ENCODE measurements at places on chromosomes 2 and 18.

- no peak for DNase-seq
Measured at GRCh38 chr2:160561551-160562295, 68.1 kb upstream of the RBMS1 start.

DNA sequence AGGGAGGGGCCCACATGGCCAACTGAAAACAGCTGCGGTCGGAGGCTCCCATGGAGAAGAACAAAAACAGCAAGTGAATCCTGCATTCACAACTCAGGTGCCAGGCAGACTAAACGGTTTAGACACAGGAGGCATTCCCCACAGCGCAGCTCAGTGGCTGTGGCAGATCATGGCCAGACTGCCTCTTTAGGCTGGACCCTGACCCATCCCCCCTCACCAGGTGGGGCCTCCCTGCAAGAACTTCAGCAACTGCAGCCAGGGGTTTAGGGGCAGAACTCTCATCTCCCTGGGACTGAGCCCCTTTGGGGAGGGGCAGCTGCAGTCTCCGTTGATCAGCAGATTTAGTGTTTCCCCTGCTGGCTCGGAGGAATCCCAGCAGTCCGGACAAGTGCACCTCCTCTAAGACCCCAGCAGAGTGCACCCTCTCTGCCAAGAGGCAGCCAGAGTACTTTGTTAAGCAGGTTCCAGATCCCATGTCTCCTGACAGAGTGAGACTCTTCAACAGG, 346.7 kb downstream of the SS18 start:
- DNase-seq: no peak

GRCh38 chr2:234334151-234334550, 162.7 kb downstream of the ARL4C start:
- no peak for DNase-seq

DNA sequence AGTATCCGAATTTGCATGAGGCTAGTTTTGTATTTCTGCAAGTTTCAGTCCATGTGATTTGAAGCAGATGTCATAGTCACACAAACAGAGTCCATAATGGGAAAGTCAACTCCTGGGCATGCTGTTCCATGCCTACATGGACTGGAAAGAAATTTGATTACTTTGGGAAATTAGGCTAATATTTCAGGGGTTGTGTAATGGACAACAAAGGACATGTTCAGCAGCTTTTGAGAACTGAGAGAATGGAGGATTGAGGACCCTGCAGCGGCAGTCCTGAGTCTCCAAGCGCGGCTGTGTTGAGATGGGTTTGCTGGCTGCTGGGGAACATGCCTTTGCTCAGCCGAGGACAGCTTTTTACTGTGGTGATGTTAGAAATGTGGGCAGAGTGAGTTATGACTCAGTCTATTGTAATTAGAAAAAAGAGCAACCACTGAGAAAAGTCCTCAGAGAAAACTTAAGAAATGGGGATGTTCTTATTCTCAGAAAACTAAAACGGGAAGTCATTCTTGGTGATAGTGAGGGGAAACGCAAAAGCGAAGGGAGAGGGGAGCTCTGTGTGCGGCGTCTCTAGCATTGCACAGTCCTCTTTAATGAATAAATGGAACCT, 149.2 kb downstream of the FAM210A start:
- DNase-seq: peak; percentile 64

DNA sequence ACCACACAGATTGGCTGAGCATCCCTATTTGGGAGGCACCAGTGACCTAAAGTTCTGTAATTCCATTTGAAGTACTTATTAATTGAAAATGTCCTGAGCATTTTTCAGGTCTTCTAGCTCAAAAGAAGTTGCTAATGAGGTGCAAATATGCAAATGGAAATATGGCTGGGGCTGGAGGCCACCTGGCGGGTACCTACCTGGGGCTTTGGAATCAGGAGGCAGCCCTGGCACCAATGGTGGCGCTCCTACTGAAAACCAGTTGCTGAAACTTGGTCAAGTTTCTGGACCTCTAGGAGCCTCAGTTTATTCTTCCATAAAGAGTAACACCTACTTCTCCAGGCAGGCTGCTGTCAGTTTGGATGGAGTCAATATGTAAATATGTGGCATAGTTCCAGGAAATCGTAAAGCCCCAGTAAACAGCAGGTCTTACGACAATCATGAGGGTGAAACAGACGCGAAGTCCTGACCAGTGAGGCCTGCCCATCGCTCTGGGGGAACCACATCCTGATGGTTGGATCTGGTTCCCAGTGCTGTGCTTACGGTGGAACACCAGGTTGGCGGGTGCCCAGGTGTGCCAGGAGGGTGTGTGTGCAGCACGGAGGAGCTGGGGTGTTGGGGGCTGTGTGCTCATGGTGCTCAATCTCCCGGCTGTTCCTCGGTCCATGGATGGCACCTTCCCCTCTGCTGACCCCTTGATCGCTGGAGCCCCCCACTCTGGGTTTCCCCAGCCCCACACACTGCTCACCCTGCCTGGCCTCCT, 186.1 kb downstream of the TWIST2 start:
- DNase-seq: no peak

- no peak for DNase-seq
Measured at GRCh38 chr2:212943351-212943750, 208.1 kb downstream of the IKZF2 start.

DNA sequence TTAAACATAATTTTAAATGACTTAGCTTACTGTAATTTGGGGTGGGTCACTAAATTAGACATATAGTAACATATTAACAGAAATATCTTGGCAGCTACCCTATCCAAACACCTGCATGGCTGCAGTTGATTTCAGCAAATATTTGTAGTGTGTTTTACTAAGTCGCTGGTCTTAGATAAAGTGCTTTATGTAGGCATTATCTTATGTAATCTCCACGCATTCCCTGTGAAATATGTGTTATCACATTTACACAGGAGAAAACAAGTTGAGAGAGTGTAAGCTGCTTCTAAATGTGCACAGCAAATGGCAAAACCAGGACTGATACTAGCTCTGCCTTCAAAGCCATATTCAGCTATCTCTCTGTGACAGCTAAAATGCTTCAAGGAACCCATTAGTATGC, 72.0 kb downstream of the NYAP2 start:
- no peak for DNase-seq

DNA sequence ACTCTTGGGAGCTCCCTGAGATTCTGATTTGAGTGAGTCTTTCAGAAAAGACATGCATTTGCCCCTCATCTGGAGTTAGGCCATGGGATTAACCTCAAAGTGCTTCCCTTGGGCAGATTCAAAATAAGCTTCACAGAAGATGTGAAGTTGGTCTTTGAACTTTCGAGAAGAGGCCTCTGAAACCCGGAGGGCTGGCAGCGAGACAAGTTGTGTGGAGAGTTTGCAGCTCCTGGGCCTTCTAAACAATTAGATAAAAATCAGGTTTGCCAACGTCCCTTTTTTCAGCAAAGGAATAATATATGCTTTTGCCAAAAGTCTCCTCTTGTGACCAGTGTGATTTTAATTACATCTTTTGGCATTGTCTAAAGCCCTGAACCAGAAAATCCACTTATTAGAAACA, 489.7 kb downstream of the SOX11 start:
- no peak for DNase-seq

DNA sequence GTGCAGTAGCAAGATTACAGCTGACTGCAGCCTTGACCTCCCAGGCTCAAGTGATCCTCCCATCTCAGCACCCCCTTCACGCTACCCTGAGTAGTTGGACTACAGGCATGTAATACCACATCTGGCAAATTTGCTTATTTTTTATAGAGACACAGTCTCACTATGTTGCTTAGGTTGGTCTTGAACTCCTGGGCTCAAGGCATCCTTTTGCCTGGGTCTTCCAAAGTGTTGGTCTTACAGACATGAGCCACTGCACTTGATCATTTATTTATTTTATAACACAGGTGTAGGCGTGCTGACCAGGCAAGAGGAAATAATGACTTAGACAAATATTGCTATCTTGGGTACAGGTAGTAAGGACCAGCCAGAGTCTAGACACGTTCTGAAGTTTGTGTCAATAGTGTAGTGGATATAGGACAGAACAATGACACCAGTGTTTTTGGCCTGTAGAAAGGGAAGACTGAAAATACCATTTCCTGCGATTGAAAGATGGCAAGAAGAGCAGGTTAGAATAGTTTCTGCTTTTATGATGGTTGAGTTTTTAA, 71.0 kb upstream of the THUMPD2 start:
- DNase-seq: no peak

DNA sequence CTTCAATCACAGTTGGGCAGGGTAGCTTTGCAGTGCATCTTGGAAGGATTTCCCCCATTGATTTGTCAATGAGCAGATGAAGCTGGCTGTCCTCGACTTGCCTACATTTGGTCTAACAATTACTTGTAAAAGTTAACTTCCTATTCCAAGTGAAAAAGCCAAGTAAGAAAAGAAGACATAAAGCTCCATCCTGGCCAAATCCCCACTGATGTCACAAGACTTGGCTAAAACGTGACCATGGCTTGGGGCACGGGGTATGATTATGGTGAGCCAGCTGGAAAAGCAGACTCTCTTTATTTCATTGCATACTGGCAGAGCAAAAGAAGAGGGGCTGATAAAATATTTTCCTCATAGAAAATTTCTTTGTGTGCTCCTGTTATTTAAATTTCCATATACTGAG, 25.4 kb upstream of the PID1 start:
- no peak for DNase-seq

- no peak for DNase-seq
Measured at GRCh38 chr2:140696449-140696848, 1434.4 kb downstream of the LRP1B start.

- no peak for DNase-seq
Measured at GRCh38 chr2:44295633-44296359, 20.5 kb downstream of the SLC3A1 start.

- DNase-seq: no peak
Measured at GRCh38 chr18:35174093-35174731, 66.6 kb upstream of the ZNF397 start.

GRCh38 chr2:112812318-112813267, 24.0 kb downstream of the IL1B start:
- DNase-seq: no peak

- no peak for DNase-seq
Measured at GRCh38 chr2:128511731-128512378, 193.2 kb upstream of the HS6ST1 start.

GRCh38 chr2:10072656-10073480, 7.3 kb downstream of the CYS1 start:
- DNase-seq: peak; percentile 75
